DND-41 (cell line): ENCODE measurements at places on chromosomes 5 and 9.

DNA sequence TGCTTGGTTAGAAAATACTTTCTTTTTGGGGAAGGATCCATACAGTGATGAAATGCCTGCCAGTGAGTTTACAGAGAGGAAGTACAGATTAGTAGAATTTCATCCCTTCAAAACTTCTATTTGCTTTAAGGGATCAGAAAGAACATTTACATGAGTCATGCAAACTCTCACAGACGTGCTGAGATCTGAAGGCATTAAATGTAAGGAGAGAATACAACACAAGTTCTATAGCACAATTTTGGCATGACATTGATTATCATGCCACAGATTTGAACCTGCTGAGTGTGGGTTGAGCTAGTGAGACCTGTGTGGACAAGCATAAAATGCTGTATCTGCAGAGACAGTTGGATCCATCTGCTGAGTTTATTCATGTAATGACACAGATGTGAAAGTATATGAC lies 613.6 kb upstream of the SEMA6A start:
- DNase-seq: no peak

DNA sequence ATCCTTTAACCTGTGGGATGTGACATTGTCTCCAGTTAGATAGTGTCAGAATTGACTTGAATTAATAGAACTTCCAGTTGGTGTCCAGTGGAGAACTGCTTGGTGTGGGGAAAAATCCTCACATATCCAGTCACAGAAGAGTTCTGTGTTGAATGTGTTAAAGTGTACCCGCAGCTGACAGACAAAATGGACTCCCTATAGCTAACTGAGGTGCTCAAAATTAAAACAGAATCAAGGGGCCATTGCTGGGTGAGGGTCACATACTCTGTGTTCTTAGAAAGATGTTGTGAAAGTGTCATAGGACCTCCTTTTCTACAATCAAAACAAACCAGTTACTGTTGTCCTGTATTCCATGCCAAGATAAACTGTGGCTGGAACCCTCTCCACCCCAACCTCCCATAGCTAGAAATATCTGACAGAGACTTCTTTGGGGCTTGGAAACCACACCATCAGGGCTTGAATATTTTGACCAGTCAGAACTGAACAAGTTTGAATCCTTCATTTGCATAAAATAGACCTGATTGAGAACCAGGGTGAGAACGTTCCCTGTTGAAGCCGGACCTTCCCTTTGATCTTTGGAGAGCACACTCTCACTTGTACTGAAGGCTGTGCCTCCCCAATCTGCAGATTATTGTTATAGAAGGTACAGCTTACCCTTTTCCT lies 164.0 kb upstream of the ZNF608 start:
- DNase-seq: no peak

DNA sequence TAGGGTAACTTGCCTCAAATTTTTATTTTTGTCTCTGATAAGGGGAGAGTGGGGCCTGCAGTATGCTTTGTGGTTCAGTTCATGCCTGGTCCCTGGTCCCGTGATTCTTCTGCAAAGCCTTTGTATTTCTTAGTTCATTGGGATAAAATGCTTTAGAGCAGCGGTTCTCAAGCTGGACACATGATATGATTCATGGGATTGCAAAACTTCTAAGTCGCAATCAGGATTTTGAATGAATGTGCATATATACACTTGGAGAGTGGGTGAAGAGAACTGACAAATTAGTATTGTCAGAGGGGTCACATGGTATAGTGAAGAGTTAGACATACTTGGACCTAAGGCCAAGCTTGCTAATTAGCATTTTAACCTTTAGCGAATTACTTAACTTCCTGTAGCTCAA lies 265.4 kb upstream of the KLF9 start:
- DNase-seq: no peak

DNA sequence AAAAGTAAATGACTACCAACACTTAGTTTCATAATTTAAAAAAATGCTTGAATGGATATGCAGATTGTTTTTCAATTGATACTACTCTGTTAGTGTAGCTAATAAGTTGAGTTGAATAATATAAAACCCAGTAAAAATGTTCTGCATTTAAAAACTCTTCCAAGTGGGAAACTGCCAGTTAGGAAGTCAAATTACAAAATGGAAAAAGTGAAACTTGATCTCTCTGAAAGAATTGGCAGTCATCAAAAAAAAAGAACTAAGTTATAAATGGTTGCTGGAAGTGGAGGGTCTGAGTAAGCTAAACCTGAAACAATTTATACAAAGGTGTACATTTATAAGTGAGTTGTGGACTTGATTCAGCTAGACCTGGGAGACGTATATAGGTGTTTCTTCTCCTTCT lies 52.4 kb downstream of the VCAN start:
- DNase-seq: no peak

- peak; percentile 85 for DNase-seq
Observed at GRCh38 chr5:178232124-178232919, at the start of gene PHYKPL. Gene PHYKPL (minus strand): TSS chr5:178232802. CDS start chr5:178232550, 252 bp downstream.
